Activated CD4-positive, CD25-positive, alpha-beta regulatory T cell treated with anti-CD3 and anti-CD28 coated beads, Interleukin-2, amount 50 U/mL, for 24 hours (primary cell): ENCODE measurements at places on chromosomes 7 and 10.
A peak's percentile ranks its signal among the peaks of the same experiment; 100 is the strongest.

- no peak for ATAC-seq
Measured at GRCh38 chr10:9900751-9901150, 1116.9 kb upstream of the CELF2 start.

GRCh38 chr7:133134810-133135209, 52.9 kb upstream of the CHCHD3 start:
- no peak for ATAC-seq

- ATAC-seq: peak; percentile 59
Measured at GRCh38 chr7:150988230-150989226, 2.3 kb upstream of the NOS3 start.

DNA sequence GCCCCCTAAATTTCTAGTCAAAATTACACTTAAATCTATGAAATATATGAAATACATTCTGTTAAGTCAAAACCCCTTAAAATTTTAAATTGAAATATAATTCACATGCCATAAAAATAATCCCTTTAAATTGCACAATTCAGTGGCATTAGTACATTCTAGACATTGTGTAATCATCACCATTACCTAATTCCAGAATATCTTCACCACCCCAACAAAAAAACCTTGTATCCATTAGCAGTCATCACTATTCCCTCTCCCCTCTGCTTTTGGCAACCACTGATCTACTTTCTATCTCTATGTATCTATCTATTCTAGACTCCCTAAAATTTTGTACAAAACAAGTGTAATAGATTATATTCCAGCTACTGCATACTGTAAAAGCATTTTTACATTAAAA, 261.2 kb downstream of the GLI3 start:
- ATAC-seq: no peak

DNA sequence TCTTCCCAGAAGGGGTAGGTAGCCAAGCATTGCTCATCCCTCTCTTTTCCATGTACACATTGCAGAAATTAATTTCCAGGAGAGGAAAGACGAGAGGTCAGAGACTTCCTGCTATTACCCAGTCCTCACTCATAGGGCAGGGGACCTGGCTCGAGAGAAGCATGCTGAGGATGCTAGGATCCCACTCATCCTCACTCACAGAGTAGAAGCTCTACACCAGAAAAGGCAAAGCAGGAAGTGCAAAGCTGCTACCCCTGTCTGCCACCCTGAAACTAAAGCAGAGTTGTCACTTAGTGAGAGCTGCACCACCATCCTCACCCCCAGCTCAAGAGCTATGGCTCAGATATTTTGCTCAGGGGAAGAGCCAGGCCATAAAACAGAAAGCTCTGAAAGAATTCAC, 9.9 kb downstream of the OR9A2 start:
- ATAC-seq: no peak

GRCh38 chr10:120503689-120504088, 46.7 kb downstream of the PLPP4 start:
- no peak for ATAC-seq

GRCh38 chr10:16612115-16612980, 90.7 kb upstream of the C1QL3 start:
- ATAC-seq: no peak

GRCh38 chr7:152370297-152370696, 65.5 kb downstream of the KMT2C start:
- no peak for ATAC-seq

DNA sequence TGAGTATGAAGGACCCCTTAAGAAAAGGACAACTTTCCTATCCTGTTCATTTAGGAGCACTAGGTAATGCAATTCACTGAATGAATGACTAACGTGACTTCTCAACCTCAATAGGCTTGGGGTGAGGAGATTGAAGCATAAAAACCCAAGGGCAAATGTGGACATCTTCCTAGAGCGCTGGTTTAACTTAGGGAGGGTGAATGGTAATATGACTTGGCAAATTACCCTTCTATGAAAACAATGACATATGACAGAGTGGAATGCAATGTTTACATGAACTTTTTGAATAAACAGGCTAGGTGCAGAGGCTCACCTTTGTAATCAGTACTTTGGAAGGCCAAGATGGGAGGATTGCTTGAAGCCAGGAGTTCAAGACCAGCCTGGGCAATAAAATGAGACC, 83.9 kb upstream of the ANK3 start:
- no peak for ATAC-seq

- ATAC-seq: no peak
Measured at GRCh38 chr10:80878330-80878729, 340.6 kb downstream of the SH2D4B start.

GRCh38 chr7:137342265-137342664, 1.3 kb downstream of the PTN start:
- no peak for ATAC-seq

- peak; percentile 37 for ATAC-seq
Measured at GRCh38 chr7:4745971-4746919, 29.2 kb upstream of the AP5Z1 start.

GRCh38 chr10:7070950-7071349, 339.9 kb downstream of the SFMBT2 start:
- ATAC-seq: no peak

DNA sequence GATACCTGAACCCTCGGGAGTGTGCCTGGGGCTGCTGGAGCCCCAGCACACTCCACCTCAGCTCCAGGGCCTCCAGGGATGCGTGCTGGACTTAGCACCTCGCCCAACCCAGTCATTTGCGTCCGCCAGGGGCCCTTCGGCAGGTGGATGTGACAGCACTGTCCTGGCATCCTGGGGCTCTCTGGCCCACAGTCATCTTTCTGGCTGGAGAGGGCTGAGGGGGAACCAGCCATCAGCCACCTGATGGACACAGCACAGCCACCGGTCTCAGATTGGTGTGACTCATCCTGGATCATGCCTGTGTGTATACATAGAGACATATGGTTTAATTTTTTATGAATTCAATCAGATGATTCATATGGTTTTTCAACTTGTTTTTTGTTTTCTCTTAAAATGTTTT, 11.1 kb downstream of the ZNF775 start:
- no peak for ATAC-seq

DNA sequence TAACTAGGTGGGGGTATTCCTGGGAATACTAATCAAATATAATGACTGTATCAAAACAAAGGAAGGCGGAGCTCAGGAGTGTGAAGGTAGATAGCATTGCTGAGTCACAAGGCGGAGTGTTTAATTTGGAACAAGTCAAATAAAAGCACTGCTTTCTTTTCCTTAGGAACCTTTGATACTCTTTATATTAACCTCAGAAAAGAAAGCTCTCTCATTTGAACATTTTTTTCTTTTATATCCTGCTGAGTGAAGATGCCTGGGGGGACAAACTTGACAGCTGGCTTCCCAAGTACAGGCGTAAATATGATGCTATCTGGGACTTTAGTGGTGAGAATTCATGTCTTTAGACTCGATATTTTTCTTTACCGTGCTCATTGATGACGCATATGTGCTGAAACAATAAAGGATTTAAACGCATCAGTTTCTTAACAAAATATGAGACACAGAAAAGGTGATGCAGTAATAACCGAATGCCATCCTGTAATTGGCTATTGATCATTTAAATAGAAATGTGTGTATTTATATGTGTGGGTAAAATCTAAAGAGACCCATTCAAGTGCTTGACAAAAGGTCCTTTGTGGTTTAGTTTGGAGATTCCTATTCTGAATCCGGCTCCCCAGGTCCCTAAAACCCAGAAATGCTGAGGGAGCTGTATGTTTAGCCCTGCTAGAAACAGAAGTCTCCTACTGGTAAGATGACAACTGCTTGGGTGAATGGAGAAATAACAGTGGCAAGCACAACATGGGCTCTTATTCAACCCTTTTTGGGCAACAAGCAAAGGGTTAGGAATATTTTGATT, 102.7 kb downstream of the PRTFDC1 start:
- no peak for ATAC-seq

- no peak for ATAC-seq
Measured at GRCh38 chr10:42646687-42647640, 8.6 kb upstream of the ZNF33B start.

- ATAC-seq: no peak
Measured at GRCh38 chr10:67487199-67487598, 208.8 kb downstream of the CTNNA3 start.

DNA sequence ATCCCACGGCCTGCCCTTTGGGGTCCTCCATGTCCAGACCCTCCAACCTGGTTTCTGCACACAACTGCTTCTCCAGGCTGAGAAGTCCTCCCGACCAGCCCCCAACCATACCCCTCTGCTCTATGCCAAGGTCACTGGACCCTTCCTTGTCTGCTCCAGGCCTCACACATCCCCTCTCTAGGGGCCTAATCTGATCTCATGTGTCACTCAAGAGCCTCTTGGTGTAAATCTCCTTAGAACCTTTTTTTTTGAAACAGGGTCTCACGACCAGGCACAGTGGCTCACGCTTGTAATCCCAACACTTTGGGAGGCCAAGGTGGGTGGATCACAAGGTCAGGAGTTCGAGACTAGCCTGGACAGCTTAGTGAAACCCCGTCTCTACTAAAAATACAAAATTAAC, 17.5 kb upstream of the SERPINE1 start:
- ATAC-seq: no peak

GRCh38 chr7:84668116-84668515, 473.5 kb upstream of the SEMA3A start:
- ATAC-seq: no peak

DNA sequence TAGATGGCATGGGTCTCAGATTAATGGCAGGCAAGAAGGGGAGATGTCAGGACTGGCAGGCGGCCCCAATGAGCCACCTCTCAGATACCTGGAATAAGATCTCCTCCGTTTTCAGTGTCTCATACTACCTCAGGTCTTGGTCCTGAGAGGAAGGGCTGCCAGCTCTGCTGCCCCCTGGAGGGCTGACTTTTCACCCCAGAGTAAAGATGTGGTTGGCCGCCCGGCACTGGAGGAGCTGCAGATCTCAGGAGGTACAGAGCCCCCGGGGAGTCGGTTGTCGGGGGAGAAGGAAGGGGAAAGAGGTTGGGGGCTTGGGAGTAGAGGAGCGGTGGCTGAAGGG, 642 bp upstream of the COL13A1 start:
- no peak for ATAC-seq

DNA sequence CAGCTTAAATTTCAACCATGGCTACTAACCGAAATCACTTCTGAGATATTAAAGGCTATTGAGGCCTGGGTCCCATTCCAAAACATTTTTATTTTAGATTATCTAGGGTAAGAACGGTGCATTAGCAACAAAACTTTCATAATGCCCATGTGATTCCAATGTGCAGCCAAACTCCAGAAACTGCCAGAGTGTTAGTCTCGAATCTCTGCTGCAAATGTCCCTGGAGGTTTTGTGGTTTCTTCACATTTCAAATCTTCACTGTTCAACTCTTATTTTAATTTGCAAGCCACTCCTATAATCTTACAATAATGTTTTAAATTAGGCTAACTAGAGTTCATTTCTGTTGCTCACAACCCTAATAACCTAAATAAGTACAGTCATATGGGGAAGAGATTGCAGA, 357.0 kb downstream of the PHF14 start:
- ATAC-seq: no peak

DNA sequence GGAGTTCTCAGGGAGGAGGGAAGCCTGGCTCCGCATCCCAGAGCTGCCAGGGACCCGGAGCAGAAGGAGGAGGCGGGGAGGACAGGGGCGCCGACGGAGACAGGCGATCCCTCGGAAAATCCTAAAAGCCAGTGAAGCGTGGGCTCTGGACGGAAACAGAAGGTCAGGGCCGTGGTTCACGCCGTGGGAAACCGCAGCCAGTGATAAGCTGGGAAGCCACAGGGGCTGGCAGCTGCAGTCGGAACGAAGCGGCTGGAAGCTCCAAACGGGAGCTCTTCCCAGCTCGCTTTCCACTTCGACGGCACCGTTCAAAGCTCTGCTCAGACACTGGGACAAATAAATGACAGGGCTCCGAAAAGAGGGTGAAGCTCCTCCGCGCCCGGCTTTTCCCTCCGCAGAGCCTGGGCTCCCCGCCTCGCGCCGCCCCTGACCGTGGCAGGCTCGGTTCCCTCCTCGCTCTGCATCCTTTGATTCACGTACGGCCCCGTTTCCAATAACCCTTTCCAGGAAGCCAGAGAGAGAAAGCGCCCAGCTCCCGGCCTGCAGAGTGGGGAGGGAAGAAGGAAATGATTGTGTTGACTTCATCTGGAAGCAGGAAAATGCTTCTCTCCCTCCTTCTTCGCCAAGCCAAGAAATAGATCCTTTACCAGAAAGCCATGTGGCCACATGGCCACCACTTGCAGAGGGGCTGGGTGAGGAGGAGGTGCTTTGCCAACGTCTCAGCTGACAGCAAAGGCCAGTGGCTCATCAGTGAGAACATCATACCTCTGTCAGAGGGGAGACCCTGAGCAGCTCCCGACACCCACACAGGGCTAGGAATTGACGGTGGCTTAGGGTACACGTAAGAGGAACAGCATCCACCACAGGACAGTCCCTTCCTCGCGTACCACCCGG, 57.4 kb downstream of the ADRB1 start:
- ATAC-seq: peak; percentile 31

DNA sequence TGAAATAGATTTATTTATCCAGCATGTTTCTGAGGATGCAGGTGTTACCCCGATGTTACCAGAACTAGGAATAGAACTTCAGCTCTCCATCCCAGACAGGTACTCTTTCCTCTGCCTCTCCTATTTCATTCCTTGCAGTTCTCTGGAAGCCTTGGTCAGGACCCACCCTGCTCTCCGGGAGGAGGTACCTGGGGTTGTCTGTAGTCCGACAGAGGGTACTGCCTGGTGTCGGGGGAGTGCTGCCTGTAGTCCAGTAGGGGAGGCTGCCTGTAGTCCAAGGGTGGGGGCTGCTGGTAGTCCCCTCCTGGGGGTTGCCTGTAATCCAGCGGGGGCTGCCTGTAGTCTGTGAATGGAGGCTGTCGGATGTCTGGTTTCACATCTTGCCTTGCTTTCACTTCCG, 328.4 kb downstream of the PHTF2 start:
- ATAC-seq: peak; percentile 21

DNA sequence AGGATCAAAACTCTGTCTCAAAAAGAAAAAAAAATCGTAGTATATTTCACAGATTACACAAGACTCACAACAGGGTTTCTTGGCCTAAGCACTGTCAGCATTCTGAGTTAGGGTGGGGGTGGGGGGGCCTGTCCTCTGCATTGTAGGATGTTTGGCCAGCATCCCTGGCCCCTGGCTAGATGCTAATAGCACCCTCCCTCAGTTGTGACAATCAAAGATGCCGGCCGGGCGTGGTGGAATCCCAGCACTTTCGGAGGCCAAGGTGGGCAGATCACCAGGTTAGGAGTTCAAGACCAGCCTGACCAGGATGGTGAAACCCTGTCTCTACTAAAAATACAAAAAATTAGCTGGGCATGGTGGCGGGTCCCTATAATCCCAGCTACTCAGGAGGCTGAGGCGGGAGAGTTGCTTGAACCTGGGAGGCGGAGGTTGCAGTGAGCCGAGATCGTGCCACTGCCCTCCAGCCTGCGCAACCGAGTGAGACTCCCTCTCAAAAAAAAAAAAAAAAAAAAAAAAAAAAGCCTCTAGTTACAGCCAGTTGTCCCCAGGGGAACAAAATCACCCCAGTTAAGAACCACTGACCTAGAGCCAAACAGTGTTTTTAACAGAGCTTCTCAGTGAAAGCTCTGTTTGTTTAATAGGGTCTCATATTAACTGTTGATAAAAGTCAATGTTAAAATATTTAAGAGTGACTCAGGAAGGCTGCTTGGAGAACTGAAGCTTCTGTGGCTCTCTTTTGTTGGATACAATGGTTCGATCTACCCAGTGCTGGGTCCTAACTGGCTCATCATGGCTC, 161.0 kb upstream of the FAM171A1 start:
- ATAC-seq: no peak
